ENCODE measurements at places on chromosomes 2 and 18. TPM values are rescaled to one million over a fixed set of nuclear protein-coding genes. Genes with fewer than 3 reads are reported as not detected.

ALPG gene
- total RNA-seq: not detected

CD8A gene
- total RNA-seq: 0.13 TPM

DNA sequence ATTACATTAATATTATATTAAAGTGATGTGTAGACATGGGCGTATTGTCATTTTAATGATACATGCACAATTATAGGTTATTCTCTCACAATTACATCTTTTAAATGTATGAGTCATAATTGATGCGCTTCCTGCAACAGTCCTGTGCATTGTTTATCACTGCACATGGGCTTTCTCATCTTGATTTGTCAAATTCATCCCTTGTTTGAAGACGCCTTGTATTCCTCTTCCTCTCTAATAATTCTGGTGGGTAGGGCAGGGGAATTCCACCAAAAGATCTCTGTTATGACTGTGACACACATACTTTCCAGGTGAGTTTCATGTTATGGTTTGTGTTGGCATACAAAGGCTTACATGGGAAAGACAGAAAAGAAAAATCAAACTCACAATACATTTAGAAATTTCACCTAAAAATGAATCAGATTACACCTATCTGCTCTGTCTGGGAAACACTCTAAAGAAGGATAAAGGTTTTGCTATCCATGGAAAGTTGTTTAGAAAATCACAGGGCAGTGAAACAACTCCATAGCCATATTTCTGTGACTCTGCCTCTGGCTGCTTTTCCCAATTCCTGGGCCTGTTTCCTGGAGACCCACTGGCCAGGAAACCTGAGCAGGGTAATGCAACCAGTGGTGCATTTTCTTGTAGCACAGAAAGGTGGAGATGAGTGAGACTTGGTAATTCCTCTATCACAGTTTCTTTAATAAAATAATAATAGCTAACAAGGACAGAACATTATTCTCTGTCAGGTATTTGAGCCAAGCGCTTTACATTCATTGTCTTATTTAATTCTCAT, 13.2 kb downstream of the SLC9A2 start:
- H3K27ac ChIP-seq: no peak overlapping the region
- no peak overlapping the region for H3K4me3 ChIP-seq
- no peak for DNase-seq
- peaks cover 2% of the 10 kb centered on the region for H3K27me3 ChIP-seq
- H3K36me3 ChIP-seq: no peaks in the 10 kb centered on the region
- peaks cover 3% of the 10 kb centered on the region for H3K4me1 ChIP-seq

SCN3A gene
- 4.7 TPM for total RNA-seq

GRCh38 chr2:69512446-69512845, 75.2 kb upstream of the NFU1 start:
- peaks cover 31% of the 10 kb centered on the region for H3K36me3 ChIP-seq
- no peak overlapping the region for H3K4me3 ChIP-seq

DNA sequence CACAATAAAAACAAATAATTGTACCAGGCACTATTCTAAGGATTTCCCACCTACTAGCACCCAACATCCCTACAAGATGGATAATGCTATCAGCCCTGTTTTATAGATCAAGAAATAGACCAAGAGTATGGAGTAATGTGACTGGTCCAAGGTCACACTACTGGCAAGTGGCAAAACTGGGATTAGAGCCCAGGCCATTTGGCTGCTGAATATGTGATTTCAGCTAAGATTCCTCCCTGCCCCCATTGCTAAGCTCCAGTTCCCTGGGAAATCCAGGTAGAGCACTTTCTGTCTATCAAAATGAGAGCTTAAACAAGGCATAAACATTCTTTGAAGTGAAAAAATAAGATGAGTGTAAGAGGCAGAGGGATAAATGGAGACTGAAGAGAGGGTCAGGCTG, 157.8 kb downstream of the DNAH6 start:
- no peaks in the 10 kb centered on the region for H3K4me1 ChIP-seq
- no peak overlapping the region for H3K27ac ChIP-seq
- DNase-seq: no peak
- H3K27me3 ChIP-seq: no peaks in the 10 kb centered on the region

GRCh38 chr2:11932048-11932512, 185.6 kb downstream of the LPIN1 start:
- no peak overlapping the region for H3K4me3 ChIP-seq
- H3K27ac ChIP-seq: no peak overlapping the region
- H3K4me1 ChIP-seq: no peaks in the 10 kb centered on the region

PSMA8 gene
- total RNA-seq: 0.29 TPM

DNA sequence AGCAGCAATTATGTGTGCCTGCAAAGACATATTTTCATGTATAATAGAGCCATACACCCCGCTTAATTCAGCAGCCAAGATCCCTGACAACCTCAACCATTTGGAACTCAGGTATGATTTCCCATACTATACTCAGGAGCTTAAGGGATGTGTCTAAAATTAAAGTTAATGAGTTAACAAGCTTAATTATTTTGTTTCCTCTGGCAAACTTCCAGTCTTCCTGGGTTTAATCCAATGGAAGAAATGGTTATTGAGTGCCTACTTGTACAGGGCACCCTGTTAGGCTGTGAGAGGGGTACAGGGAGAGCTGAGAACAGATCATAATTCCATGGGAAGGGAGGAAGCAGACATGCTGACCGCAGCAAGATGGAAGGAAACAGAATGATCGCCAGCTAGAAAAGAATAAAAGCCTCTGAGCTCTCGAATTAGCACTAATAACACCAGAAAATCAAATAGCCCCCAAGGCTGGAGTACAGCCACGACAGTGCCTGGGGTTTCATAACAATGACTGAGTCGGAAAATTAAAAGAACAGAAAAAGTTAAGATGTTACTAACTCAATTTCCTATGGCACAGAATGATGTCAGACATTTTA, 20.8 kb upstream of the CEP68 start:
- H3K36me3 ChIP-seq: peaks cover 2% of the 10 kb centered on the region
- no peak overlapping the region for H3K4me3 ChIP-seq
- H3K27me3 ChIP-seq: no peaks in the 10 kb centered on the region
- H3K27ac ChIP-seq: no peak overlapping the region
- DNase-seq: no peak
- H3K4me1 ChIP-seq: peaks cover 1% of the 10 kb centered on the region

DNA sequence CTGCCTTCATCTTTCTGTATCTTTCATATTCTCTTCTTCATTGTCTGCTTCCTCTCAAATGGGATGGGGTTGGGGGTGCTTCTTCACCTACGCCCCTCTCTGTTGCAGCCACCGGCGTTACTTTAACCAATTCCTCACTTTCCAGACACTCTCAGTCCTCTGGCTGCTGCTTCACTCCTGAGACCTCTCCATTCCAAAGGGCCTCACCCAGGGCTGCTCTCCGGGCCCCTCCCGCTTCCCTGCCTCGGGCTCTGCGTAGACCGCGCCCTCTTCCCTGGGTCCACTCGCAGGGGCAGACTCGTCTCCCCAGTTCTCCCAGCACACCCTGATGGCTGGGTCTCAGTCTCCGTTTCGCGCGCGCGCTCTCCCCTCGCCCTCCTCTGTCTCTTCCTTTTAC, 926 bp downstream of the SERPINB8 start:
- peaks cover 20% of the 10 kb centered on the region for H3K4me1 ChIP-seq
- H3K27me3 ChIP-seq: peaks cover 4% of the 10 kb centered on the region
- no peaks in the 10 kb centered on the region for H3K36me3 ChIP-seq
- peak overlapping the region; percentile 86 for H3K4me3 ChIP-seq

RNF144A gene
- 40.2 TPM for total RNA-seq

Data from progenitor cell of endocrine pancreas (in vitro differentiated cells).